CD4-positive, alpha-beta T cell treated with Interferon alpha-2 for 1 hour (primary cell): ENCODE measurements at places on chromosomes 2 and 18.

GRCh38 chr2:129862668-129863067, 116.8 kb upstream of the RAB6C start:
- no peak for DNase-seq

DNA sequence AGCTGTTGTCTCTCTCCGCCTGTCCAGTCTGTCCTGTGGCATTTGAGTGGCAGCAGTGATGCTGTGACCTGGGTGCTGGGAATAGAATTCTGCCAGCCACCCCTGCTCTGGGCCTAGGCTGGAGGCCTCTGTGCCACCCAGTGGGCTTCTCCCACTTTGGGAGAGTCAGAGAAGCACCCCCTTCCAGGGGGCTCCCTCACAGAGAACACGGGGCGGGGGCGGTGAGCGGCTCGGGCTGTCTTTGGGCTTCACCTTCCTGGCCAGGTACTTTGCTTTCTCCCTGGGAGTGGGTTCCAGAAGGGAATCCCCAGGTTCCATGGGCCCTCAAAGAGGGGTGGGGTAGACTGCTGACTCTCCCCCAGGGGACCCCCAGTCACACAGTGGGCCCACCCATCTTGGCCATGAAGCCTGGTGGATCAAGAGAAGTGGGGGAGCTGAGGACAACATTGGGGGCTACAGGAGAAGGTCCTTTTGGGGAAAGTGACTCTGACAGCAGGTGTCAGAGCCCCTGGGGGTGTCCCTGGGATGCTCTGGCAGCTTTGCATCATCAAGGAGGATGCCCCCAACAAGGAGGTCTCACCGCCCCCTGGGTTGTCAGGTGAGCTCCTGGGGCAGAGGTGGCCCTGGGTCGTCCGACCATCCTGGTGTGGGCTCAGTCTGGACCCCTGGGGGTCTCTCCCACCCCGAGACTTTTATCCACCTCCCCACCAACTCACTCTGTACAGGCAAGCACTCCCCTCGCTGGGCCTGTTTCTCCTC, 18.8 kb upstream of the BOK start:
- no peak for DNase-seq

DNA sequence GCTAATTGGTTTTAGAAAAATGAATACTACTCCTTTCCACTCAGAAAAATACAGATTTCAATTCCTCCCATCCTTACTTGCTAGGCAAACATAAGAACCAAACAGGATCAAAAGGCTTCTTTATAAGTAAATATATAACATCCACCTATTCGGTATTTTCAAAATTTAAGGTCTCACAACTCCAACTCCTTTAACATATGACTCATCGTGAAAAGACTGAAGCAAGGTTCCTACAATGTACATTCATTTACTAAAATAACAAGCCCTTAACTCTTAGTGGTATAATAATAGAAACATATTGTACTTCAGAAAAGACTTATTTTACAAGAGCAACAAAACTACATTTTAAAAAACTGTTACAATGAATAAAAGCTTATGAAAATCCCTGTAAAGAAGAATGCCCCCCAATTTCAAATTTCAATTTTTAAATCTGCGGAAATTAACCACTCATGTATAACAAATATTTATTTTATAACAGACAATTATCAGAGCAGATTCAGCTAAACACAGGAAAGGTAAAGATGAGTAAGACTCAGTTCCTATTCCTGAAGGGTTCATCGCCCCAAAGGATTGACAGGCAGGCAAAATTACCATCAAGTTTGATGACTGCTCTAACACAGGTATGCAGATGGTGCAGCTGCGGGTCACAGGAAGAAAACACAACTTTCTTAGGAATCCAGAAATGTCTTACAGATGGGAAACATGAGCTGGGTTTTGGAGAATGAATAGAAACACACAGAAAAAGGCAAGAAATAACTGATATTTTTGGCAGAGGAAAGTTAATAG, 96.4 kb downstream of the COBLL1 start:
- no peak for DNase-seq

- DNase-seq = peak; percentile 76
Measured at GRCh38 chr2:70103531-70104061, 16.3 kb downstream of the PCBP1 start.

DNA sequence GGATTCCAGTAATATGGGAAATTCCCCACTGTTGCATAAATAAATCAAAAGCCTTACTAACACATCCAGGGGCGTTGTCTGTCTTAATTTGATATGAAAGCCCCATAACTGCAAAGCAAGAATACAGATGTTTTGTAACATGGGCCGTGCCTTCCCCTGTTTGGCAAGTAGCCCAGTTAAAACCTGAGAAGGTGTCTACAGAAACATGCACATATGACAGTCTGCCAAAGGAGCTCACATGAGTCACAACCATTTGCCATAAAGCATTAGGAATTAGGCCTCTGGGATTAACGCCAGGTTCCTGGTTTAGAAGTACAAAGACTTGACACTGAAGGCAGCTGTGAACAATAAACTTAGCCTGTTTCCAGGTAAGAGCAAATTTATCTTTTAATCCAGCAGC, 43.1 kb upstream of the LONRF2 start:
- DNase-seq = no peak

DNA sequence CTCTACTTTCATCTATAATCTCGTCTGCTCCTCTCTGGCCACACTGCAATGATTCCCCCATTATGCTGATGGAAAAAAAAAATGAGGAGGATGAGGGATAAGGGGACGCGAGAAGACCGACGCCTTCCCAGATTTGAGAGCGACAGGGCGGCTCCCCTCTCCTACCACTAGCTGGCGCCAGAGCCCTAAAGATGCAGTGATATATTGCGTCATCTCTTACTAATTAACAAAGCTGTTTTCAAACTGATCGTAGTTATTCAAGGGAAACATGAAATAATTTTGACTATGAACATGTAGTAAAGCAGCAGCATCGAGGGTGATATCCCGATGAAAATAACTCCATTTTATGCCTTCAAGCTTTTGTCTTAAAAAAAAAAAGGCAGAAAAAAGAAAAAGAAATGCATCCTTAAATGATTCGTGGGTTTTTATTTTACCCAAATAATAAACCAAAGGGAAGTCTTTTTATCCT, 48.0 kb upstream of the HNRNPA3 start:
- DNase-seq = peak; percentile 82

DNA sequence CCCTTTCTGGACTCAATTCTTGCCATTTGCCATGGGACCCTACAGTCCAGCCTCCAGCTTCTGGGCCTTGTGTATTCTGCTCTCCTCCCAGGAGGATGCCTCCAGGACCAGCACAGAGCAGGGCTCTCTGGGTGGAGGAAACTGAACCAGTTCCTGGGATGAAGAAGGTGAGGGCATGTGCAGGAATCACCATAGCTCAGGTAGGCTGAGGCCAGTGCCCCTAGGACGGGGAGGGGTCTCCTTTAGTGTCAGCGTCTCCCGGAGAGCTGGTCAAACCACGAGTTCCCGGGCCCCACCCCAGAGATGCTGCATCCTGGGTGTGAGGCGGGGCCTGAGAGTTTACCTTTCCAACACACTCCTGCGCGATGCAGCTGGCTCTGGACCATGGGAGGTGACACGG, 5.8 kb upstream of the PRELID3A start:
- DNase-seq = no peak

GRCh38 chr2:34549710-34550345, 950.7 kb upstream of the FAM98A start:
- DNase-seq = no peak

- DNase-seq = no peak
Measured at GRCh38 chr2:46127176-46127575, 170.0 kb upstream of the EPAS1 start.

- no peak for DNase-seq
Measured at GRCh38 chr2:198518935-198519334, 714.5 kb downstream of the PLCL1 start.

DNA sequence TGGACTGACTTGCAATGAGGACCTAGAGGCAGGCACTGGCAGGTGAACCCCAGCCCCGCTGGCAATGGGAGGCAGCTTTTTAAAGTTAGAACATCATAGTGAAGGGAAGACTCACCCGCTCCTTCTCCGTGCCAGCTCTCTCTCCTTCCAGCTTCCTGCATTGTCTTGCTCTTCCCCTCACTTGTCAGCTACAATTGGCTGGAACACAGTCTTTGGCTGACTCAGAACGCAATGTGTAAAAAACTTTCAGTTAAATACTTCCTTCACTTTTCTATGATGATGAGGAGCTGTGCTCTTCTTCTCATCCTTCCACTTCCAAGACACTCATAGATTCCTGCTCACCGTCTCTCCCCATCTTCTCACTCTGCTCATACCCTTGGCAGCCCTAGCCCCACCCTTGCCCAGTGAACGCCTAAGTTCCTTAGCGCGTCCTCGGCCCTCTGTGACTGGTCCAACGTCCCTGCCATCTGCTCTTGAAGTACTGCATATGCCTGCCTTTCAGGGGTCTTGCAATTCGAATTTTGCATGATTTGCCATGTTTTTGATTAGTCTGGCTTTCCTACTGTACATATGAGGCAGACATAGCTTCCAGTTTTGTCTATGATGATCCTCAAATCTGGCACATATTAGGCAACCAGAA, 118.0 kb upstream of the TMEM200C start:
- no peak for DNase-seq
